Stimulated activated CD4-positive, alpha-beta T cell treated with anti-CD3 and anti-CD28 coated beads, TNF-alpha, amount 100 ng/mL, for 1 hour (primary cell): ENCODE measurements at places on chromosomes 12 and 14.

- DNase-seq = no peak
These were observed 192.9 kb downstream of the NUAK1 start for GRCh38 chr12:105945880-105946279.

GRCh38 chr12:19449814-19450213 is 10.5 kb downstream of the AEBP2 start:
- no peak for DNase-seq

GRCh38 chr14:92650581-92651105 is 97.8 kb downstream of the LGMN start:
- no peak for DNase-seq

GRCh38 chr12:101785671-101786070 is 45.1 kb downstream of the GNPTAB start:
- DNase-seq = no peak

GRCh38 chr14:52077256-52077979 is 8.6 kb upstream of the NID2 start:
- DNase-seq = no peak

- no peak for DNase-seq
These were observed 250.9 kb downstream of the DUSP6 start for GRCh38 chr12:89101440-89101839.

DNA sequence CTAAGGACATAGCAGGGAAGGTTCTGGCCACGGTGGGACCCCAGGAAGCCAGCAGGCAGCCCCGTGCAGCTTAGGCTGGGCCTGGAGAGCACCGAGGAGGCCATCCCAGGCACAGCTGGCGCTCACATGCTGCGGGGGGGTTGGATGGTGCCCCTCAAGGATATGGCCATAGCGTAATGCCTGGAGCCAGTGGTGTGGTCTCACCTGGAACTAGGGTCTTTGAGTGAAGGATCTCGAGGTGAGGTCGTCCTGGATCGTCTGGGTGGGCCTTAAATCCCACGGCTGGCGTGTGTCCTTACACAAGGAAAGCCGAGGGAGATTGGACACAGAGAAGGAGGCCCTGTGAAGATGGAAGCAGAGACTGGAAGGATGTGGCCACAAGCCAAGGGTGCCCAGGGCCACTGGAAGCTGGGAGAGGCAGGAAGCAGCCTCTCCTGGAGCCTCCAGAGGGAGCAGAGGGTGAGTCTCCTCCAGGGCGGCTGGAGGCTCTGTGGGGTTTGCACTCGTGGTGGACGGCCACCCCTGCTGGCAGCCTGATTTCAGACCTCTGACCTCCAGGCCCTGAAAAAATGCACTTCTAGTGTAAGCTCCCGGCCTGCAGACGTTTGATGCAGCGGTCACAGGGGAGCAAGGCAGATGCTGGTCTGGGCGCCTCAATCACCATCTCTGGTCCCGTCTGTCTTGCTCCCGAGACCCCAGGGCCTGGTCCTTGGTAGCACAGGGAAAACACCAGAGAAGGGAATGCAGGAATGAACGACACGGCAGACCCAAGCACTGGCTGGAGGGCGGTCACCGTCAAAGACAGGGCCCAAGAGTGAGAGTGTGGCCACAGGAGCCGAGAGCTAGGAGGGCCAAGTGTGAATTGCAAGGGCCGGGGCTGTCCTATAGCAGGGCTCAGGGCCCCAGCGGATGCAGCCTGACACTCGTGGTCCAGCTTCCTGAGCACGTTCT is 218.6 kb downstream of the KIF26A start:
- DNase-seq = no peak

- no peak for DNase-seq
These were observed 72.1 kb upstream of the ST8SIA1 start for GRCh38 chr12:22406627-22407026.

- DNase-seq = no peak
These were observed 35.7 kb downstream of the RTL1 start for GRCh38 chr14:100867631-100868315.

- no peak for DNase-seq
These were observed at the start of gene LMNTD1 for GRCh38 chr12:25553098-25553497. LMNTD1 (minus strand) TSS chr12:25553283; CDS start chr12:25552959, 324 bp downstream.
